GM04504 (cell line): ENCODE measurements at places on chromosomes 3 and 15.

GRCh38 chr3:9930804-9931418 is 2.7 kb upstream of the CRELD1 start:
- no peak for DNase-seq

DNA sequence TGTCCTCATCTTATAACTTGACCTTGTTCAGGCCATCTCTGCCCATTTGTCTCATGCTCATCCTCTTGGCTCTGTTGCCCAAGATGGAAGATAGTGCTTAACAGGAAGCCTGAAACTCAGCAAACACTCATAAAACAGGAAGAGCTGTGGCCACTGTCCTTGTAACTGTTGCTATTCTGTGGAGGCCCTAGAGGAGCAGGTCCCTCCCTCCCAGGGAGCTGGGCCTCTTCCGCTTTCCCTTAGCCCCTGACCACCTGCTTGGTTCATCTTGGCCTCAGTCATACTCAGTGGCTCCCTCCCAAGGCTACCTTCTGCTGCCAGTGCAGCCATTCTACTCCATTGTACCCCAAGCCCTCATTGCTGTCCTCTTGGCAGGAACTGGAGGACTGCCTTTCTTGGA is 3.5 kb downstream of the MAPKAPK3 start:
- no peak for DNase-seq

DNA sequence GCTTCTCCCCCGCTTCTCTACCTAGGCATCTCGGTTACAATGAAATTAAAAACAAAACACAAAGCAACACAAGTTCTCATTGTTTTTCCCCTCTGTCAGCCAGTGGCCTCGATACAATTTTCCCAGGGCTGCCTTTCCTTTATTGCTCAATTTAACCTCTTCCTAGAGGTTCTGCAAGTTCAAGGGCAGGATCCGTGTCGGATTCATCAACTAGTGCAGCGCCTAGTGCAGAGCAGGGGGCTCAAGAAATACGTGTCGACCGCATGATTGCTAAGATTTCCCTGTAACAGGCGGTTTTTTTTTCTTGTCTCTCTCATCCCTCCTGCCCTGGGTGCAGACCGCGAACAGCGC is 1.4 kb upstream of the BHLHE40 start:
- DNase-seq = no peak

- no peak for DNase-seq
Measured at GRCh38 chr15:91857772-91858171, 4.3 kb downstream of the SLCO3A1 start.

- DNase-seq = no peak
Measured at GRCh38 chr15:52136442-52136980, 23.9 kb upstream of the BCL2L10 start.

DNA sequence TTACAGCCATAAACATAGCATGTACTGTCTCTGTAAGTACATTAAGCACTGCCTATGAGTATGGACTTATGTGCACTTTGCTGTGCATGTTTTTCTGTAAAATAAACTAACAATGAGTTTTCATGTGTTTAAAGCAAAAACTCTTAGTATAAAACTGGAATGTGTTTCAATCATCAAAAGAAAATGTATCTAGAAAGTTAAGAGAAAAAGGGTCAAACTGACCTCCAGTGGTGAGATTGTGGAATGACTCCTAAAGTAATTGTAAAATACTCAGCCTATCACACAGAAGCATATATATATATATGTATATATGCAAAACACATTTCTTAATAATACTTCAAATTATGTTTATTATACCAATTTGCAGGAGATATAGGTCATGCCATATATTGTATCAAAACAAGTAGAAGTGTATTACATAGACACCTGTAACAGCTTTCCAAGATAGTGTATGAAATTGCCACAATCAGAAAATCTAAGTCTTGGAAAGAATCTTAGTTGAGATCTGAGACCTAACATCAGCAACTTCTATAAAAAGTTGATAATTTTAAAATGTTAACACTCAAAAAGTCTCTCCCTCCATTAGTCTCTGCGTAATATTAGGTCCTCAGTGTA is 199.6 kb downstream of the FMN1 start:
- no peak for DNase-seq

- no peak for DNase-seq
Measured at GRCh38 chr3:138718849-138719248, 110.3 kb downstream of the FAIM start.

DNA sequence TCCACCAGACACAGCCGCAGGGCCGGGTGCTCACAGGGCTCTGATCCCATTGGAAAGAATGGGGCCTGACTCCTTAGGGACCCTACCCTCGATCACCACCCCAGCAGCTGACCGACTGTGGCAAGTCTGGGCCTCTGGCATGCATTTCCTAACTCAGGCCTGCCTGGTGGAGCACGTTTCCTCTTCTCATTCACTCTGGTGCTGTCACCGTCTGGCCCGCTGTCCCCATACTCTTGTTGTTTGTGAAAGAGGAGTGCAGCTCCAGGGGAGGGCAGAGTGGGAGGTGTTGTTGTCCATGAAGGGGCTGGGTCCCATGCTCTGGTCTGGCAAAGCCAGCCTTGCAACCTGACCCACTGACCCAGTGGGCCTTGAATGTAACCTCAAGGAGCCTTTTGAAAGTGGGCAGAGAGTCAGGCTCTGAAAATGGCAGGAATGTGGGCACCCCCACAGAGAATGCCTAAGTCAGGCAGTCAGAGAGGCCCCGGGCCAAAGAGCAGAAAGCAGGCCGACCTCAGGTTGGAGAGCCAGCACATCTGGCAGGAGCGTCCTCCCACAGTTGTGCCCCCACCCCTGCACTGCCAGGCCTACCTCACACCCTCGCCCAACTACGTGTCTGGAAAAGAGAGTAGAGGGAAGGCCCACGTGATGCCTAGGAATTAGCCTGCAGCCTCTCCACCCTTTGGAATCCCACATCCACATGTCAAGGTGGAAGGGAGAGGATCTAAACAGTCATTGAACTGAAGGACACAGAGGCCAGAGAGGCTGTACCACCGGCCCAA is 10.9 kb downstream of the SEMA7A start:
- no peak for DNase-seq

GRCh38 chr3:152038490-152038889 is 165.0 kb downstream of the SUCNR1 start:
- DNase-seq = no peak

DNA sequence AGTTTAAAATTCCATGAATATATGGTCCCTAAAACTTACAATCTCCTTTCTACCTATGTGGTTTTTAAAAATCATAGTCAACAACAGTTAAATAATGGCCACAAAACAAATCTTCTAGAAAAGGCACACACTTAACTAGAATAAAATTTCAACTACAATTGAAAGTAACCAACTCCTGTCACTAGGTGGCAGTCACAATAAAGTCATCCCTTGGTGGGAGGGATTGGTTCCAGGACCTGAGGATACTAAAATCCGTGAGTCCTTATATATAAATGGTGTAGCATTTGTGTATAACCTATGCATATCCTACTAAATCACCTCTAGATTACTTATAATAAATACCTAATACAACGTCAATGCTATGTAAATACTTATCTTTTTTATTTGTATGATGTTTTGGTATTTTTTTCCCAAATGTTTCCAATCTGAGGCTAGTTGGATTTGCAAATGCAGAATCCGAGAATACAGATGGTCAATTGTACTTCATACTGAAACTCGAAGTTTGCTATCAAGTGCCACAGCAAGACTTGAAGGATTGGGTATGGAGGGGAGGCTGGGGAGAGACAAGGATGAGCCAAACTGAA is 172.6 kb downstream of the FMN1 start:
- no peak for DNase-seq

- no peak for DNase-seq
Measured at GRCh38 chr3:78870484-78870883, 897.3 kb downstream of the ROBO1 start.

- DNase-seq = no peak
Measured at GRCh38 chr3:128289534-128289933, 136.3 kb downstream of the EEFSEC start.

DNA sequence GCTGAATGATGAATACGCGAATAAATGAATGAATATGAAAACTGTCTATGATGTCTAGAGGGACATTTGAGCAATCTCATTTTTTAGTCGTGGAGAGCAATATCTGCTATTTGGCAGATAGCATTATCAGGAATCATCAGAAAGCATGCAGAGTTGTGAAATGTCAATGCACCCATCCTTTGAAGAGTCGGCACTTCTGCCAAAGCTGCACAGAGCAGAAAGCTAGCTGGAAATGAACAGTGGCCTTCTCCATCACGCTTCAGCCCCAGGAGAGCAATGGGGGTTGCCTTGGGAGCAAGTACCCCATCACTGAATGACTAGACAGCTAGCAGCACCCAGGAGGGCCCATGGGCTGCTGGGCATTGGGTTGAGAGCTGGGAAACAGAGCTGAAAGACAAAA is 69.1 kb upstream of the PROK2 start:
- DNase-seq = no peak

DNA sequence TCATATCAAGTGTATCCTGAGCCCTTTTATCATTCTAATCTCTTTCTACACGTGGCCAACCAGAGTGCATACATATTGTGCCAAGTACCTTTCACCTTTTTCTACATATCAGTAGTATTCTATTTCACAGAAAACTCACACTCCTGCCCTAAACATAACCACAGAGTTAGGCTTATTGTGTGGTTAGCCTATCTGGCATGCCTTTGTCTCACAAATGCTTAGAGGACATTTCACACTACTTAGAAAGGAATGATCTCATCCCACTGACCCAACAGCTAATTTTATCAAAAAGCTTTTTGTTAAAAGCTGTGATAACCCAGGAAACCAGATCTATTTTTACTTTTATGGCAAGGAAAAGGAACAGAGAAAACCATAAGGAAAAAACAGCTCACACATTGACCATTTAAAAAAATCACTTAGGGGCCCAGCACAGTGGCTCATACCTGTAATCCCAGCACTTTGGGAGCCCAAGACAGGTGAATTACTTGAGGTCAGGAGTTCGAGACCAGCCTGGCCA is 17.8 kb upstream of the MAP4 start:
- DNase-seq = no peak
